ENCODE measurements at places on chromosomes 16 and 17. TPM values are rescaled to one million over a fixed set of nuclear protein-coding genes. Genes with fewer than 3 reads are reported as not detected.

DNA sequence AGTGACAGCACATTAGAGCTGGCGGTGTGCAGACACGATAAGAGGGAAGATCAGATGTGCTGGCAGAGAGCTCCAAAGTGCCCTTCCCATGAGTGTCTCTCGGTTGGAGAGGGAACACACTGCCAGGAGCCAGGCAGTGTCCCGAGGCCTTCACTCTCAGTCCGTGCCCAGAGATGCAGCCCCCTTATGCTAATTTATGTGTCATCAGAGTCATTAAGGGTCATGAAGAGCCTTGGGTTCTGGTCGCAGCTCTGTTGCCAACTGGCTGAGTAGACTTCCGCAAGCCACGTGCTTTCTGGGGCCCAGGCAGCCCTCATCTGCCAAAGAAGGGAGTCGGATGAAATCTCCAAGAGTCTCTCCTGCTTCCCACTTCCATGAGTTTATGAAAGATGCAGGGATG lies 232.5 kb downstream of the MSI2 start:
- H3K4me3 ChIP-seq, result peak overlapping the region; percentile 16
- DNase-seq, result no peak
- peaks cover 8% of the 10 kb centered on the region for H3K36me3 ChIP-seq

GRCh38 chr16:12611916-12612597 lies 191.6 kb downstream of the CPPED1 start:
- H3K4me1 ChIP-seq, result peaks cover 8% of the 10 kb centered on the region
- DNase-seq, result no peak

- no peaks in the 10 kb centered on the region for H3K36me3 ChIP-seq
- peak overlapping the region; percentile 90 for H3K4me3 ChIP-seq
- H3K4me1 ChIP-seq, result peaks cover 50% of the 10 kb centered on the region
- peaks cover 19% of the 10 kb centered on the region for H3K27me3 ChIP-seq
- peak overlapping the region; percentile 39 for H3K27ac ChIP-seq
- DNase-seq, result peak; percentile 29
These were observed 394 bp upstream of the CPD start for GRCh38 chr17:30378241-30378824.

- no peaks in the 10 kb centered on the region for H3K4me1 ChIP-seq
- peaks cover 48% of the 10 kb centered on the region for H3K27me3 ChIP-seq
- no peak overlapping the region for H3K4me3 ChIP-seq
- H3K27ac ChIP-seq, result no peak overlapping the region
- H3K36me3 ChIP-seq, result no peaks in the 10 kb centered on the region
- no peak for DNase-seq
These were observed 8.6 kb upstream of the VAC14 start for GRCh38 chr16:70809392-70810060.

- H3K27me3 ChIP-seq, result peaks cover 4% of the 10 kb centered on the region
- peaks cover 74% of the 10 kb centered on the region for H3K4me1 ChIP-seq
- H3K4me3 ChIP-seq, result peak overlapping the region; percentile 76
- no peak for DNase-seq
- H3K36me3 ChIP-seq, result peaks cover 5% of the 10 kb centered on the region
- peak overlapping the region; percentile 92 for H3K27ac ChIP-seq
These were observed 321.3 kb downstream of the SEC14L1 start for GRCh38 chr17:77462090-77462489.

VTN gene
- total RNA-seq, result 0.40 TPM

DBNDD1 gene
- 4.9 TPM for total RNA-seq

GRCh38 chr16:48574766-48575165 lies 35.2 kb downstream of the N4BP1 start:
- H3K4me1 ChIP-seq, result peaks cover 8% of the 10 kb centered on the region
- H3K27me3 ChIP-seq, result no peaks in the 10 kb centered on the region
- H3K36me3 ChIP-seq, result peaks cover 17% of the 10 kb centered on the region
- no peak overlapping the region for H3K4me3 ChIP-seq
- no peak overlapping the region for H3K27ac ChIP-seq
- no peak for DNase-seq

PCGF2 gene
- 116 TPM for total RNA-seq

- H3K4me1 ChIP-seq, result peaks cover 21% of the 10 kb centered on the region
- no peaks in the 10 kb centered on the region for H3K27me3 ChIP-seq
- DNase-seq, result no peak
These were observed 80.8 kb upstream of the TRAP1 start for GRCh38 chr16:3797904-3798811.

ARHGAP27 gene
- total RNA-seq, result 1.4 TPM

All from neural crest cell (in vitro differentiated cells).